Aorta (tissue), 5 donors: ENCODE measurements at places on chromosomes 5 and 9.
A peak's percentile ranks its signal among the peaks of the same experiment; 100 is the strongest.

- no peak for DNase-seq
Measured at GRCh38 chr5:172162323-172162986, 25.6 kb downstream of the STK10 start.

GRCh38 chr5:151522226-151522625, 68.9 kb downstream of the FAT2 start:
- DNase-seq: no peak

- no peak for DNase-seq
Measured at GRCh38 chr9:18010492-18010891, 431.6 kb downstream of the SH3GL2 start.

DNA sequence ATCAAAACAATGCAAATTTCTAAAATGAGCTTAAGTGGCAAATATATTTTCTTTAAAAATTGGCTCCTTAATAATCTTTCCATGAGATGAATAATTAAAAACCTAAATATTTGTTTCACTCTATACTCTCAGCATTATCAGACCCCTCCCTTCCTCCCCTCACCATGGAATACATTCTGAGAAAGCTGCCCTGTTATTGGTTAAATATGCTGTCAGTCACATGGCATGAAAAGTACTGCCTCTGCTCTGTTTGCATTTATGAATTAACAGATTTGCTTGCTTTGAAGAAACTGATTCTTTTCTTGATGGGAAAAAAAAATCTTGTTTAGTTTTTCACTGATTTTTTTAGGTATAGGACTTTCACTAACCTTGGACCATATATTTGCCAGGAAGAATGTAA, 17.0 kb upstream of the RPS23 start:
- no peak for DNase-seq

DNA sequence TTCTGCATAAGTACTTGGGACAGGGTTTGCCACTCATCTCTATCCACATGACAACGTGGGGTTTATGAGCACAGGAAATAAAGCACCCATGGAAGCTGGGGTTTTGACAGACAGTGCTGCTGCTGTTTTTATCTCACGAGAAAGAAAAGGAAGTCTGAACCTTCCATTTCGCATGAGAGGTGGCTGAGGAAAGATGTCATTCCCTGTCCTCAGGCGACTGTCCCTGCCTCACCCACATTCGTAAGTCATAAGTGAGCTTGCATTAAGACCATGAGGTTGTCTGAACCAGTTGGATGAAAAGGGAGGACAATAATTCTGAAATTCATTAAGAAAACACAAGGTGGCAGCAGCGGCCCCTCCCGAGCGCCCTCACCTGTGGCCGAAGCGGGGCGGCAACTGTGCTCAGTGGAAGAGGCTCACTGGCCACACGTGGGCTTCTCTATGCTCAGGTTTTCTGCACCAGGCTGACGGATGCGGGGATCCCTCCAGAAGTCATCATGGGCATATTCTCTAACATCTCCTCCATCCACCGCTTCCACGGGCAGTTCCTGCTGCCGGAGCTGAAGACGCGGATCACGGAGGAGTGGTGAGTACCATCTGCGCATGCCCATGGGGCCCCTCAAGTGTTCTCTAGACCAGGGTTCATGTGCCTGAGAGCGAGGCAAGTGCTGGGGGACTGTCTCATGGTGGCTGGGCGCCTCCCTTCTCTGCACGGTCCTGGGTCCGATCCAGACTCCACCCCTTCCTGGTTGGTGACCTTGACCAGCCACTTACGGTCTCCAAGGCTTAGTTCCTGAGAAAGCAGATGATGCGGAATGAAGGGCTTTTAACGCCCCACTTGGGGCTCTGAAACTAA, 54.7 kb upstream of the SUSD3 start:
- DNase-seq: no peak

DNA sequence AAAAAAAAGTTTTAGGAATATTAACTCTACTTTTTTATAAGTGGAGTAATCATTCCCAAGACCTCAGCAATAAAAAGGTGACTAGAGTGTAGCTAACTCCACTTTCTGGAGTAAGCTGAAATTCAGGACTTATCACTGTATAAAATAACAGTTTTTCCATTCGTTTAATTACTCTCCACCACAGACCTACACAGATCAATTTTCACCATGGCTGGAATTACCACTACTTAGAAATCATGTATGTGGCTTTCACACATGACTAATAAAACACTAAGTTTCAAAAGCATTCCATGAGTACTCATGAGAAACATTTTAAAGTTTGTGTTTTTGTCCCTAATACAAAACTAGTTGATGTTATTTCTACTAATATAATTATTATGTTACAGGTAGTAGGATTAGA, 9.9 kb downstream of the PLPP1 start:
- DNase-seq: no peak

GRCh38 chr9:109307380-109308240, 13.2 kb downstream of the EPB41L4B start:
- no peak for DNase-seq

GRCh38 chr9:97954550-97954989, 16.6 kb upstream of the HEMGN start:
- DNase-seq: no peak

GRCh38 chr9:131366761-131367401, 27.0 kb upstream of the PRRC2B start:
- no peak for DNase-seq

GRCh38 chr5:16467363-16468219, 2.0 kb upstream of the ZNF622 start:
- no peak for DNase-seq

DNA sequence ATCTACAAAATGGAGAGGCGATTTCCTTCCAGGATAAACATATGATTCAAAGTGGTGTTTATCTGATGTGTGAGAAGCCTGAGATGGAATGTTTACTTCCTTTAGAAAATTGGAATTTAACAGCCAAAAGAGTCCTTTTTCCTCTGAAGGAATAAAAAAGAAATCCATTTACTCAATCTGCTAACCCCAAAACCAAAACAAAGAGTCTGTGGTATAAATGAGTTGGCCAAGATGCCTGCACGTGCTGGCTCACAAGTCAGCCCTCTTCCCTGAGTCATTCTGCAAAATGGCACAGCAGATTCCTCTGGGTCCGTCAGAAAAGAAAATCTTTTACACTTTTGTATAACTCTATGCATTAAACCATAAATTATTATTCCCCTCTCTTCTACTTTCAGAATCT, 60.8 kb downstream of the EBF1 start:
- no peak for DNase-seq

DNA sequence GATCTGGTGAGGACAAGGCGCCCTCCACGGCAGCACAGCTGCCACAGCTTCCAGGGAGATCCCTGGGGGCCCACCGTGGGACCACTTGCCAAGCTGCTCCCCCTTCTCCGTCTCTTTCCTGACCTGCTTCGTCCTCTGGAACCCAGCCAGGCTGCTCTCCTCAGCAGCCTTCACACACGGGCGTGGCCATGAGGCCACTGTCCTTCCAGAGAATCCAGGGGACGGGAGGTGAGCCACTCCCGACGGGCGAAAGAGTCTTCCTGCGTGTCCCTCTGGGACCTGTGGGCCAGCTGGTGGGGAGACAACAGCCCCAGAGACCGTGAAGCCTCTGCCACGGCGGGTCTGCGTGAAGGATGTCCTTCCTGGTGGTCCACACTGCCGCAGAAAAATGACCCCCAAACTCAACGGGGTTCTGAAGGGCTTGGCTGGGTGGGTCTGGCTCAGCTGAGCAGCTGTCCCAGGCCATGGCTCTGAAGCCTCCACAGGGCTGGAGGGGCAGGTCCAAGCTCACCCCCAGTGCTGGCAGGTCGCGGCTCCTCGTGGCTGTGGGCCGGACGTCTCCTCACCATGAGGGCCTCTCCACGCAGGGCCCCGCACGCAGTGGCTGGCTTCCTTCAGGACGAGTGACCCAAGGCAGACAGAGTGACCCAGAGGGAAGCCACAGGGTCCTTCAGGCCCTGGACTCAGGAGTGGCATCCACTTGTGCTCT, 47.4 kb upstream of the NKD2 start:
- peak; percentile 70 for DNase-seq

- DNase-seq: peak; percentile 38
Measured at GRCh38 chr5:38453506-38453905, 102.9 kb downstream of the LIFR start.

DNA sequence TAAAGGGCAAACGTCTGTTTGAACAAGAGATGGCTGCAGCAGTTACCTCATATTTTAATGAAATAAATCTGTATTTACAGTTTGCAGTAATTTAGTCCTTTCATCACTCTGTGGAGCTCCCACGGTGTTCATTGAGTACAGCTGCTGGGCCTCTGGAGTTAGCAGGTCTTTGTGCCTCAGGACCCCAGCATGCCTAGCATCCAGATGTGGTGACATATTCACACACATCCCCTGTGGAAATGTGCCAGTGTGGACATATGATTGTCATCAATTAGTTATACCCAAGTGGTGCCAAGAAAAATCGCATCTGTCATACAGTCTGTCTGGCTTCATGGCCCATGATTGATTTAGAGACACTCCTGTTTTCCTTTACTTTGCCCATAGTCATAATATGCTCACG, 77.3 kb downstream of the NNT start:
- DNase-seq: no peak

DNA sequence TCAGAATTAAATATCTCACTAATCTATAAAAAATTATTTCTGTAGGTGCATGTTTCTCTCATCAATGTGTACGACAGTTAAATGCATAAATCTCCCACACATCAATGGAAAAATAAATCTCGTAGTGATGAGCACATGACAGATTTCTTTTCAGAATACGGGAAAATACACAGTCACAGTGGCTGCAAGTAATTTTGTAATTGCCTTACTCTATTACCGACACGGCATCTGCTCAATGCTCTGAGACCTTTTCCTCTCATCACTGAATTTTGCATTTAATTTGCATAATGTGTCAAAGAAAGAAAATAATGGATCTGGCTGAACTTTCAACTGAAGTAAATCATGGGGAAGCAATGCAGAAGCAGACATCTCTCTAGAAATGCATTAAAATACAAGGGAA, 37.2 kb downstream of the PDE4D start:
- no peak for DNase-seq

GRCh38 chr9:134283692-134284265, 42.5 kb upstream of the RXRA start:
- no peak for DNase-seq

DNA sequence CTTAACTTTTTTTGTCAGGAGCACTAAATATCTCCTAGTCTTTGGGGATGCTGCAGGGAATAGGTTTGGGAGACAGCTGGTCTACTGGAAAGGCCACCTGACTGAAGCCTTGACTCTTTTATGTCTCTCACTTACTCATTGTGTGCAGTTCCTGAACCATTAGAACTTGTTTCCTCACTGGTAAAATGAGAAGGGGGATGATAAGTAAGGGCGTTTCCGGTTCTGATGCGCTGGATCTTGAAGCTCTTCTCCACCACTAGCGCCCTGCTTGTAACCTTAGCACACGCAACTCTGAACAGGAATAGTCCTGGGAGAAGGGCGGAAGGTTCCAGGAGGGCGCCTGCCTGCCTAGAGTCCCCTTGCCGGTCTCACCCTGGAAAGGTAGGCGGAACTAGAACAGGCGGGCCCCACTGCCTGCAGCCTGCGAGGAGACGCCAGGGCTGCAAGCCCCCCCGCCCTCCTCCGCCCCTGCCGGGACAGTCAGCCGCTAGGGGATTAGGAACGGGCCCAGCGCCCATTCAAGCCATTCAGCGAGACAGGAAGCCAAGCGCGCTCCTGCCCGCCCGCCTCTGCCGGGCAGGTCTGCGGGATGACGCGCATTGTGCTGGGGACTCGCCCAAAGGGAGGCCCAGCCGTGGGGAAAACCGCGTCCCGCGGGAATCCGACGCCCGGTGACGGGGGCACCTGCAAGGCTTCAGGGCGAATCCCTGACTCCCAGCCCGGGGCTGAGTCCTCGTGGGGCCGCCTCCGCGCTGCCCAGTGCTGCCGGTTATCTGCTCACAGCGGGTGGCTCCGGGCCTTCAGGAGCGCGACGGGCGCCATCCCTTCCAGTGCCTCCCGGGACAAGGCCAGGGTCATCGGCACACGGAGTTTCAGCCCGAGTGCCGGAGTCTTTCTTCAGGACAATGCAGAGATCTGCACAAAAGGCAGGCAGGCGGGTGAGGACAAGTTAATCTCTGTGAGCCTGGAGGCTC, 44.0 kb upstream of the XPA start:
- DNase-seq: peak; percentile 90

DNA sequence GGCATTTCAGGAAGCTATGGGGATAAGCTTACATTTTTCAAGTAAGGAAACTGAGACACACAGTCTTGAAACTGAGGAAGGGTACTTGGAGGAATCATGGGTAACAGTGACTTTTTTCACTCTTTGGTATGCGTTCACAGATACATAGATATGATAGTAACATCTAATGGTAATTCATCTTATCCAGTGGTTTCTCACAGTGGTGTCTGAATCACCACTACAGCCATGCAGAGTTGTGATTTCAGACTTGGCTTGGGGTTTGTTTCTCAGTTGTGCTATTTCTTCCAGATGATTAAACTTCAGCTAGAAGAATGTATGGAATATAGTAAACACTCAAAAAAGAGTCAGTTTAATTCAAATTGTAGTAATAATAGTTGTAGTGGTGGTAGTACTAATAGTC, 239.1 kb upstream of the NUDT12 start:
- no peak for DNase-seq

DNA sequence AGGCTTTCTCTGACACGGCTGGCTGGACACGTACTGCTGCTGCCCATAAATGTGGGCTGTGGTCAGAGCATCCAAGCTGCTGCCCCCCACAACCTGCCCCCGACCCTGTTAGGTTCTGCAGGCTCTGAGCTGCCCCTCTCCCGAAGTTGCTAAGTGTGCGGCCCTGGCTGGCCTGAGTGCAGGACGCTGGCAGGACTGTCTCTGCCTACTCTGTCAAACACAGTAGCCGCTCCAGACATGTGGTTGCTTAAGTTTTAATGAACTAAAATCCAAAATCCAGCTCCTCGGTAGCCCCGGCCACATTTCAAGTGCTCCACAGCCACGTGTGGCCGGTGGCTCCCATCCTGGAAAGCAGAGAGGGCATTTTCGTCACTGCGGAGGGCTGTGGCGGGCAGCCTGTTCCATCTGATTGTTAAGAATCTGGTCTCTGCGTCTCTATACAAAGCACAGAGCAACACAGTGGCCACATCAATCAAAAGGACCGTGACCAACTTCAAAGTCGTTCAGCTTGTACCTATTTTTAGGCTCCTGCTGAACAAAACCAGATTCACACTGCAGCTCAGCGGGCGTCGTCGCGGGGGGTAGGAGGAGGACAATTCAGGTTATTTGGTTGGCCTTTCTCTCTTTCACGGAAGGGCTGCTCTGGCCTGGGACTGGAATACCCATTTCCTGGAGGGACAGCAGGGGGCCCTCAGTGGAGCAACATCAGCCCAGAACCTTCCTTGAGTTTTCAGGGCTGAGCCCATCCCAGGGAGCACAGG, 68.9 kb downstream of the PTCH1 start:
- no peak for DNase-seq

GRCh38 chr5:113294311-113295110, 140.3 kb downstream of the TSSK1B start:
- peak; percentile 93 for DNase-seq

- DNase-seq: no peak
Measured at GRCh38 chr5:157486221-157486681, 26.2 kb downstream of the NIPAL4 start.
